ENCODE measurements at places on chromosomes 4 and X. TPM values are rescaled to one million over a fixed set of nuclear protein-coding genes. Genes with fewer than 3 reads are reported as not detected.
A peak's percentile ranks its signal among the peaks of the same experiment; 100 is the strongest.

GRCh38 chr4:27217261-27217769 lies 356.7 kb downstream of the STIM2 start:
- DNase-seq = no peak

DNA sequence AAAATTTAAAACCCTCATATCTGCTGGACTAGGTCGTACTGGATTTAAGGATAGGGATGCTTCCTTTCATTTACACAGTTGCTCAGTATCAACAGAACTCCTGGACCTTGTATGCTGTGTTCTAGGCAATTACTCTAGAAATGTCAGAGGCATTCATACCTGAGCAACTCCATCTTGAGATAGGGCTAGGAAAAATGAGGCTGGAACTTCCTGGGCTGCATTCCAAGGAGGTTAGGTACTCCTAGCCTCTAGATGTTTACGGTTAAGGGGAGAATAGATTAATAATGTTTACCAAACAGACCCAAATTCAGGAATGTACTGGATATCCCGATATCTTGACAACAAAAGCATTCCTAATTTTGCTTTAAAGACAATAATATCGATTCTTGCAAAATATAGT lies 84.7 kb upstream of the NLGN4X start:
- no peak for DNase-seq

- no peak for DNase-seq
Measured at GRCh38 chr4:87566276-87566675, 37.1 kb upstream of the SPARCL1 start.

DNA sequence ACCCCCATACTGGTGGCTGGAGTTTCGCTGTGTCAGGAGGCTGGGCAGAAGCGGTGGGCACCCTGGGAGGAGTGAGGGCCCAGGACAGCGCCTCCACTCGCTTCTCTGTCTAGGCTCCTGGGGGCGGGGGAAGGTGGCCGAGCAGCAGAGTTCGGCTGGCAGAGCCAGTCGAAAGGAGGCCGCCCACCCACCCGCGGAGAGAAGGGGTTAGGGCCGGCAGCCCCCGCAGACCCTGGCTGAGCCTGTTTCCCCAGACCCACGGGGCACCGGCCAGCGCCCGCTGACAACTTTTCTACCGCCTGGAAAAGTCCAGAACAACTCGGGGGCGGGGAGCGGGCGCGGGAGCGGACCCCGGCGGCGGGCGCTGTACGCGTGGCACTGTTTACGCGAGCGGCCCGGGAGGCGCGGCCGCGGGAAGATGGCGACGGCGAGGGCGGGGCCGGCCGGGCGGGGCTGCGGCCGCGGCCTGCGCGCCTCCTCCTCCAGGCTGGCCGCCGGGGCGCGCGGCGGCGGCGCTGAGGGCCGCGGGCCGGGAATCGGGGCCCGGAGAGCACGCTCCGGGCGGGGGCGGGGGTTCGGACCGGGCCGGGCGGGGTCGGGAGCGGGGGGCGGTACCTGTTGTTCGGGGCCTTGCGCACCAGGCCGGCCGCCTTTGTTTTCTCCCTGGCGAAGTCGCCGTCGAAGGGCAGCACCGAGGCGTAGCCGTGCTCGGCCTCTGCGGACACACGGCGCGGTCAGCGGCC lies 628 bp downstream of the MXD4 start:
- no peak for DNase-seq

DNA sequence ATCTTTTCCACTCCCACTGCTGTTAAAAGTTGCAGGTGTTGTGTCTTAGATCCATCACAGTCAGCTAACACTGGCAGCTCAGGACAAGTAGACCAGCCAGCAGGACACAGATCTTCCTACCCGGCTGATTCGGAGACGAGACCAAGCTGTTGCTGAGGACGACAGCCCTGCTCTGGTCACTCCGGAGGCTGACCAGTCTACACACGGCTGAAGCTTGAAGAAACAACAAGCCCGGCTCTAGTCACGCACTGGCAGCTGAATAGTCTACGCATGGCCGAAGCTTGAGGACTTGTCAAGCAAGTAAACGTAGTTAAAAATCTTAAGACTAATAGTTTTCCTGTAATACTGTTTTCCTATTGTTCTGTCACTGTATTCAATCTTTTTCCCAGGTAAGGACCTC lies 1.8 kb downstream of the ACOX3 start:
- DNase-seq = no peak

- DNase-seq = no peak
Measured at GRCh38 chrX:10676235-10676957, 56.0 kb upstream of the MID1 start.

DNA sequence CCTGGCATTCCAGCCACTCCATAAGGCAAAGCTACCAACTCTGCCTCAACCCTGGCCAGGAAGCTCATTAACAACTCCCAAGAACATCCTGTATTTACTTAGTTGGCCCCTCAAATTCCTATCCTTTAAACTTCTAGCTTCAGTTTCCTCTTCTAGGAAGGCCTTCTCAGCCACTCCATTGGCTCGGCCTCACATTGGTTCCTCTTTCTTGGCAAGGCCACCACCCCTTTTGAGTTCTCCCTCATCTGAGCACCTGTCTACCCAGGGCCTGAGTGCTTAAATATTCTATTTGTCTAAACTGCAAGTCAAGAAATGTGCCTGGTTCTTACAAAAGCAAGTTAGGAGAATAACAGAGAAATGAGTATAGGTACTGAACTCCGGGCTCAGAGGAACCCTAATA lies 10.0 kb downstream of the SMC1A start:
- DNase-seq = no peak

GRCh38 chr4:23333556-23333945 lies 556.3 kb downstream of the PPARGC1A start:
- no peak for DNase-seq

GRCh38 chr4:9847968-9848748 lies 66.7 kb downstream of the DRD5 start:
- DNase-seq = no peak

DNA sequence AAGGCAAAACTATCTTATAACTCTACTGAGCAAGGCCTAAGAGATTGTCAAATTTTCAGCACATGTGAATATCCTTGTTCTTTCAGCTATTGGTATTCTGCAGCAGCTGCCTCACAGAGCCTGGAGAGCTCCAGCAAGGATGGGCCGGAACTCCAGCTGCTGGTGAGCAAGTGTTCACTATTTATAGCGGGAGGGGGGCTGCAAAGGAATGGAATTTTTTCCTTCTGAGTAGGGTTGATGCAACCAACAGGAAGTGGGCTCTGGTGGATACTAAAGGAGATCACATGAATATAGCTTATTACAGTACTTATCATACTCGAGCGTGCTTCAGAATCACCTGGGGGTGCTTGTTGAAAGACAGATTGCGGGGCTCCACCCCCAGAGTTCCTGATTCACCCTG lies 20.2 kb upstream of the SETD7 start:
- DNase-seq = peak; percentile 57

DNA sequence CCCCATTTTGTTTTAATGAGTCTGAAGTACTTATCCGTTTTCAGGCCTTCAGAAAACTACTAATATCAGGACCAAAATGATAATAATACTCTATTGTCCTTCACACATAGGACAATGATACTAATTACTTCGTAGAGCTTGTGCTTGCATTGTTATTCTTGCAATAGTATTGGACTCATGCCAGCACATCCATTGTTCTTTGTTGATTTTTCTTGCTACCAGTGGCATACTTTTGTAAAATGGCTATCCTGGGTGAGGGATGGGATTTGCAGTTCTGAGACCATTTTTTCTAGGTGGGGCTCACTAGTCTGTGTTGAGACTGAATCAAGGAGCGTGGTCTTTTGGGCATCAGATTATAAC lies 195.3 kb downstream of the MAML3 start:
- DNase-seq = no peak

GRCh38 chrX:48883729-48884128 lies 13.8 kb downstream of the TIMM17B start:
- no peak for DNase-seq

DNA sequence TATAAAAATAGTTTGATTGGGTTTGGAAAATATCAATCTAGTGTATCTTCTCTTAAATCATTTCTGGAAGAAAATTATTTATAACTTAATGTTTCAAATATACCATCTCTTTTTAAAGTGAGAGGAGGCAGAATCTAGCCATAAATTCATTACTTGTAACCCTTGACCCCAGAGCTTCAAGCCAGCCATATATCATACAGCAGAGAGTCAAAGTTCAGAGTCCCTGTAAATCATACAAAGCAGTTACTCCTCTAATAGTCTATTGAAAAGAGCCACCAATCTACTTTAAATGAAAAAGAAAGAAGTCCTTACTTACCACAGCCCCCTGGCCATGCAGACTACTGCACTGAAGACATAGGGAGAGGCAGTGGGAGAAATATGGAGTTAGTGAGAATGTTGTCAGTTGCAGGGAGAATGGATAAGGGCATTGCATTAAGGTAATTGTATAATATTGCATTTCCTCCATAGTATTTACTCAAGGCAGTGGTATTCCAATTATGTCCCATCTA lies 229.5 kb downstream of the NKX6-1 start:
- no peak for DNase-seq

GRCh38 chr4:153579410-153579809 lies 104.7 kb upstream of the TLR2 start:
- DNase-seq = no peak

GRCh38 chr4:39120418-39120817 lies 58.4 kb downstream of the KLHL5 start:
- DNase-seq = no peak

DNA sequence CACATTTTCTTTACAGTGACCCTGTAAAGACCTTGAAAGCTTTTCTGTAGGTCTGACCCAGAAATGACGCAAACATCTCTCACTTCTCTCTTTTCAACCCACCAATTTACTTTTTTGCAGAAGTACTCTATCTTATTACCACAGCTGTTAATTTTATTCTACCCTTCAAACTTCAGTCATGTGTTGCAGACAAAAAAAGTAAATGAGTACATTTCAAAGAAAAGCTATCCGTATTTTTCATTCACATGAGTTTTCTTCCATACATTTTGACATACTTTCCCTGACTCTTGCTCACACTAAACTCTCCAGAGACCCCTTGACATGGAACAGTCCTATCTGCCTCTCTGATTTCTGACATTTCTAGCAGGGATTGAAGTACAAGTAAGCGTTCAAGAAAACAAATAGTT lies 51.7 kb downstream of the SLC7A11 start:
- no peak for DNase-seq

- DNase-seq = no peak
Measured at GRCh38 chrX:28273736-28274135, 292.5 kb upstream of the DCAF8L1 start.

- no peak for DNase-seq
Measured at GRCh38 chrX:81336455-81337152, 134.7 kb downstream of the SH3BGRL start.

DNA sequence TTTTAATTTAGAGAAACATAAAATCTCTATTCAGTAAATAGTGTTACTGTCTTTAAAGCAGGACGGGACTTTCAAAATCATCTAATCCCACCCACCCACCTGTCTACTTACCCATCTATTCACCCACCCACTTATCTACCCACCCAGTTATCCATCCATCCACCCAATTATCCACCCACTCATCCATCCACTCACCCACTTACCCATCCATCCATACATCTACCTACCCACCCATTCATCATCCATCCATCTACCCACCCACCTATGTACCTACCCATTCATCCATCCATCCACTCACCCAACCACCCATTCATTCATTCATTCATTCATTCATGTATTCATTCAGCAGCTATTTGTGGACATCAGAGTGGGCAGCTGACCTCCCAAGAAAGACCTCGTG lies 30.6 kb downstream of the MAN2B2 start:
- DNase-seq = no peak

DNA sequence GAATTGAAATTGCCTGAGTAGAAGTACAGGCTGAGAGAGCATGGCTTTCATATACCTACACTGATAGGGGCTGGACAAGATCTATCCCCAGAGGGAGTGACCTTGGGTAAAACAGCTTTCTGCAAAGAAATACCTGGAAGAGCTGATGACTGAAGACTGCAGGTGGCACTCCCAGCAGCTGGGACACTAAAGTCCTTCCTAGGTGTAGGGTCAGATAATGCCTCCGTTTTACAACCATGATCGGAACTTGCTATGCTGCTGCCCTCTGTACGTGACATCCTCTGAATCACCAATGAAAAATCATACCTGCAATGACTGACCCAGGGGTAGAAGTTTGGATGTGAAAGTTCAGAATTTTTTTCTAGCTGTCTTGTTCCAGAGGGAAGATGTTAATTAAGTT lies 107.2 kb upstream of the WDR1 start:
- no peak for DNase-seq

GRCh38 chr4:41471126-41472071 lies 66.6 kb upstream of the LIMCH1 start:
- no peak for DNase-seq

- DNase-seq = no peak
Measured at GRCh38 chr4:6325788-6326290, 56.2 kb downstream of the WFS1 start.

Gene SLC6A14
- not detected for total RNA-seq

Gene CCDC158
- total RNA-seq = 2.9 TPM

Gene CDX4
- total RNA-seq = not detected

Gene UGT2B10
- total RNA-seq = not detected
